Calu3 (cell line): ENCODE measurements at places on chromosomes 7 and 10. TPM values are rescaled to one million over a fixed set of nuclear protein-coding genes. Genes with fewer than 3 reads are reported as not detected.

DNA sequence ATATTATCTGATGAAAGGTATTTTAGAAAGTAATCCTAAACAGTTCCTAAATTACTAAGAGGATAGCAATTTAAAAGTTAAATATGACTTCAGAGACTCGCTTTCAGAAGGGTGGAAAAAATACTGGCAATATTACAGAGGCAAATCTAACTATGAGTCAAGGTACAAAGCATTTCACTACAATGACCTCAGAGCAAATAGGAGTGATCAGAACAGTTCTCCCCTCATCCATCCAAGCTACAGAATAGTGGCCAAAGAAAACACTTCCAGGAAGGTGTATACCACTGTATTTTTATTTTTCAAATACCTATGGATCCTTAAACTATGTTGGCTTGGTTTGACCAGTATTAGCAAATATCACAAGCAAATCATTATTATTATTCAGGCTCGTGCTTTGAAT, 112.8 kb upstream of the ODAD2 start:
- no peak for DNase-seq

- no peak for DNase-seq
Observed at GRCh38 chr10:120776442-120776841, 74.7 kb upstream of the WDR11 start.

DNA sequence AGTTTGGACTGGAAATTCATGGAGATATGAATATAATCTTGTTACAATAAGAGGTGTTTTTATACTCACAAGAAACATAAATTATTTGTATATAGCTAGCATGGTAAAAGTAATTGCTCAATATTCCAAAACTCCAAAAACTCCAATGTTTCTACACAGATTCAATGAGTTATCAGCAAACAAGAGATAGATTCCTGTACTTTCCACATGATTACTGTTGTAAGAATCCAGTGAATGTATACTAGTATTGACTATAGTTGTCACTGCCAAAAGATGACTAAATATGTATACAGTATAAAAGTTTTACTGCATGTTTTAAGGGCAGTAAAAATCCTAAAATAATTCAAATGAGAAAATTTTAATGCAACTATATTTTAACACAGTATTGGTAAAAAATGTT, 10.7 kb downstream of the ATOH7 start:
- DNase-seq: no peak

DNA sequence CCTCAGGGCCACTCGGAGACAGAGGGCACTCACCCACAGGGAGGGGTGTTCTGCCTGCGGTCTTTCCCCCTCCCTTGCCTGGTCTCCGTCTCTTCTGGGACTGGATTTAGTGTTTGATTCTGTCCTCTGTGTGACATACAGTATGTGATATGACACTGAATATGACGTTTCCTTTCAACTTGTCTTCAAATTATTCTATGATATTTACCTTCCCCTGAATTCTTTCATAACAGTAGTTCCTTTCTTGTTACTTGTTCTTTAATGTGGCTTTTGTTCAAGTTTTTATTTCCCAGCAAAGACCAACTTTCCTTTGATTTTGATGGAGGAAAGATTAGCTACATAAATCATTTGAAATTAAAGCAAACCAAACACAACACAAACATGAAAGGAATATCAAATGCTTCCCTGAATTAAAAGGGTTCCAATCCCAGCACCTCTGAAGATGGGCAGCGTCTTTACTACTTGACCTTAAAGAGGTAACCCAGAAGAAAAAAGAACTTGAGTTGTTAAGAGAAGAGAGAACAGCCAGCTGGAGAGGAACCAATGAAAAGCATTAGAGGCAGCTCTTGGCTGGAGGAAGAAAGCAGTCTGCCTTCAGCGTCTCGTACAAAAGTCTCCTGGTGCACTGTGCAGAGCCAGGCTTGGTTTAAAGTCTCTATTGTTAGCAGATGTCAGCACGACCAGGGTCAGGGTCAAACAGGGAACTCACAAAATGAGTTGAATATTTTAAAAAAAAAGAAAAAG, 18.3 kb upstream of the RHEB start:
- DNase-seq: no peak

The KIF11 gene
- 33.1 and 37.4 TPM in 2 replicates for total RNA-seq

DNA sequence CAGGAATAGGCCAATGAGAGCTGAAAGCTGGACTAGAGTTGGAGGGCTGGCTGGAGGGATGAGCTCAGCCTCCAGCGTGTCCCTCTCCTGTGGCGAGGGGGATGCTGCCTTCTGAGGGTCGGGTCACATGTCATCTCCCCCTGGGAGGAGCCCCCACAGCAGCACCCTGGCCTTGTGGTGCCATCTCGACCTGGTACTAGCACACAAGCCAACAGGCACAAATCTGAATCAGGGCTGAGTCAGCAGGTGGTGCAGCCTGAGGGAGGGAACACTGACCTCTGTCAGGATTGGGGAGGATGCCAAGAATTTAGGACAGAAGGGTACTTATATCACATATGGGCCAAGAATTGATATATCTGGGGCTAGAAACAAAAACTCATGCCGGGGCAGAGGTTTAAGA, 280.4 kb downstream of the CELF2 start:
- no peak for DNase-seq

DNA sequence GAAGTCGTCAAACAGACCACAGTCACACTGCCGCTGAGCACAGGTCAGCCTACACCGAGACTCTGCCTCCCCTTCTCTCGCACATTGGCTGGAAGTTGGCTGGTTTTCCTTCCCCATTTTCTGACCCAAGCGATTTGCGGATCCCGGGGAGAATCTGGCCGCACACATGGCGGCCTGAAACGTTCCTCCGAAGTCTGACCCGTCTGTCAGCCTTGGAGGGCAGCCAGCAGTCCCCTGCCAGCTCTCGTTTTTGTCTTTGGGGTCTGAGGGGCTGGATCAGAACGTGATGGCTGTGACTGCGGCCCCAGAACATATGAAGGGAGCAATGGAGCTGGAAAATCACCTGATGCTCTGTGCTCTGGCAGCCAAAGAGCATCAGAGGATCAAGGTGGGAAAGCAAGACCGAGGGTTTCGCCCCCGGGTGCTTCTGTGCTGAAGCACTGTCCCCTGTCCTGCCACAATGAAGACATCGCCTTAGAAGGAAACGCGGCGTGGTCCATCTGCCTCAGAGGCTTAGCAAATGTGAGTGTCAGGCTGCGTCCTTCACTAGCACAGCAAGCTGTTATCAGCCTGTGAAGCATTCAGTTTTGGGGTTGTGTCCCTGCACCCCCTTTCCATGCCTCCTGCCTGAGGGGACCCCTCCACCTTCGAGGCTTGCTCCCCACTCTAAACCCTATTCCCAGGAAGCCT, 119.3 kb upstream of the SHH start:
- DNase-seq: no peak

GRCh38 chr10:130558746-130559546, 422.8 kb downstream of the GLRX3 start:
- DNase-seq: no peak

DNA sequence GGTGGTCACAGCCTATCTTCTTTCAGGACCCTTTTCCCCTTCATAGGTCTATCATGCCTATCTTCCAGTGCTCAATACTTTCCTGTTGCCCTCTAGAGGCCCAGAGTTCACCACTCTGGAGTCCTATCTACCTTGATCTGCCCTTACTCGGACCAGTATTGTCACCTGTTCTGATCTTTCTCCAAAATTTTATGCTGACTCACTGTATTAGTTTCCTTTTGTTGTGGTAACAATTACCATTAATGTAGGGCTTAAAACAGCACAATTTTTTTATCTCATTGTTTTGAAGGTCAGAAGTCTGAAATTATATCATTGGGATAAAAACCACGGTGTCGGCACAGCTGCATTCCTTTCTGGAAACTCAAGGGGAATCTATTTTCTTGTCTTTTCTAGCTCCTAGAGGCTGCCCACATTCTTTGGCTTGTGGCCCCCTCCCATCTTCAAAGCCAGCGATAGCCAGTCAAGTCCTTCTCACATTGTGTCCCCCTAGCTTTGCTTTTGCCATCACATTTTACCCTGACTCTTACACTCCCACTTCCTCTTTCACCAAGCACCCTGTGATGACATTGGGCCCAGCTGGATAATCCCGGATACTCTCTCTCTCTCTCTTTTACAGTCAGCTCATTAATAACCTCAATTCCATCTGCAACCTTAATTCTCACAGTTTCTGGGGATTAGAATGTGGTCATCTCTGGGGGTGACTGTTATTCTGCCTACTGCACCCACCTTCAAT, 54.6 kb downstream of the TFAM start:
- no peak for DNase-seq

The BMPER gene
- not detected in 2 replicates for total RNA-seq

DNA sequence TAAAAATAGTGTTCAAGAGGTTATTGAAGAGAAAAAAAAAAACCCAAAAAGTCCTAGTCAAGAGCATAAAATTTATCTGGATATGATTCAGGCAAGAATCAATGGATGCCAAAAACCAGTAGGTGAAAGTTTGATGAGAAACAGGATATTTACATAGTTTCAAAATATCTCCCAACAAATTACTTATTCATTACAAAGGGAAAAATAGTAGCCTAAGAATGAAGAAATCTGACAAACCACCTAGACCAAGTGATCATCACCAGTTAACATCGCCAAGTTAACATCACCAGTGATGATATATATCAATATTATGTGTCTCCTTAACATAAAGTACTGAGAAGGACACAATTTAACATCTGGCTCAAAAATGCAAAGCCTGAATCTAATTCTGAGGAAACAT, 85.2 kb downstream of the RNLS start:
- no peak for DNase-seq

GRCh38 chr7:152979376-152979775, 219.8 kb downstream of the ACTR3B start:
- DNase-seq: no peak
